ENCODE measurements at places on chromosomes 2 and 18. TPM values are rescaled to one million over a fixed set of nuclear protein-coding genes. Genes with fewer than 3 reads are reported as not detected.

Gene CXCR4
- 76.6 TPM for total RNA-seq

Gene CPO
- total RNA-seq = not detected

Gene IL36RN
- not detected for total RNA-seq

Gene ZNF892
- 7.2 TPM for total RNA-seq

Gene PFN4
- total RNA-seq = 0.18 TPM

Gene IL1B
- total RNA-seq = not detected

Gene FBXO15
- total RNA-seq = 0.09 TPM

Gene EGR4
- not detected for total RNA-seq

Gene APCDD1
- under 0.01 TPM for total RNA-seq

Gene FAP
- total RNA-seq = 1.5 TPM

Gene KIAA2012
- not detected for total RNA-seq

Gene MCM6
- total RNA-seq = 12.8 TPM

Gene ST8SIA5
- under 0.01 TPM for total RNA-seq

Gene VAMP8
- 16.8 TPM for total RNA-seq

Gene CYRIA
- 27.4 TPM for total RNA-seq

Gene GAREM2
- 0.63 TPM for total RNA-seq

Gene ITPRIPL1
- 0.75 TPM for total RNA-seq

Gene POTEC
- total RNA-seq = not detected

Gene GPBAR1
- under 0.01 TPM for total RNA-seq

Gene C2orf66
- total RNA-seq = 0.09 TPM

Gene MC5R
- total RNA-seq = not detected

Gene TUBA4B
- not detected for total RNA-seq

Gene TUBA3D
- total RNA-seq = not detected

Gene RESP18
- total RNA-seq = not detected

Gene PLEKHH2
- 0.28 TPM for total RNA-seq

Gene HOXD3
- total RNA-seq = 0.54 TPM

Gene MARCO
- total RNA-seq = not detected

Gene RAB6D
- not detected for total RNA-seq

Gene GKN1
- total RNA-seq = not detected

Gene ZNF513
- total RNA-seq = 7.6 TPM

Gene ABCG8
- not detected for total RNA-seq

Gene DSC2
- under 0.01 TPM for total RNA-seq

Gene LRATD1
- 0.27 TPM for total RNA-seq

Gene SERPINB11
- total RNA-seq = not detected

Gene AP1S3
- 3.2 TPM for total RNA-seq

Gene TTR
- not detected for total RNA-seq

All from endothelial cell of coronary artery (primary cell).